ENCODE measurements at places on chromosomes 4 and X. TPM values are rescaled to one million over a fixed set of nuclear protein-coding genes. Genes with fewer than 3 reads are reported as not detected.

- DNase-seq = no peak
Measured at GRCh38 chr4:112589206-112589605, 47.5 kb downstream of the ZGRF1 start.

Gene CCDC110
- total RNA-seq = not detected

Gene GALNTL6
- total RNA-seq = not detected

DNA sequence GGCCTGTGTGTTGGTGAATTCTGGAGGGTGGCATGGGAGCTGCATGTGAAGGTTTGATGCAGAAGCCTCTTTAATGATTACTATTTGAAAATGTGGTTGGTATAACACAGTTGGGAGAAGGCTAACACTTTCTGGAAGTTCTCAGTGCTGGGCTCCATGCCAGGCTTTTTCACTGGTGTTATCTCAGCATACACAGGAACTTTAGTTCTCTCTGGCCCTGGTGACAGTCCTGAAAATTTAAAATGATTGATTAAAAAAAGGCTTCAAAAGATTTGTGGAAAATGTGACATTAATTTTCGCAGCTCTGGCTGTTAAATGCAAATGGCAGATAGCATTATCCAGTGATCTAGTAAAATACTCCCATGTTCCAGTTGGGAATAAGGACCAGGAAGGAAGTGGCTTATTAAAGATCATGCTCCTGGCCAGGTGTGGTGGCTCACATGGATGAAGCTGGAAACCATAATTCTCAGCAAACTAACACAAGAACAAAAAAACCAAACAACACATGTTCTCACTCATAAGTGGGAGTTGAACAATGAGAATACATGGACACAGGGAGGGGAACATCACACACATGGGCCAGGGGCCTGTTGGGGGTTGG lies 36.6 kb downstream of the DIPK2B start:
- DNase-seq = no peak

DNA sequence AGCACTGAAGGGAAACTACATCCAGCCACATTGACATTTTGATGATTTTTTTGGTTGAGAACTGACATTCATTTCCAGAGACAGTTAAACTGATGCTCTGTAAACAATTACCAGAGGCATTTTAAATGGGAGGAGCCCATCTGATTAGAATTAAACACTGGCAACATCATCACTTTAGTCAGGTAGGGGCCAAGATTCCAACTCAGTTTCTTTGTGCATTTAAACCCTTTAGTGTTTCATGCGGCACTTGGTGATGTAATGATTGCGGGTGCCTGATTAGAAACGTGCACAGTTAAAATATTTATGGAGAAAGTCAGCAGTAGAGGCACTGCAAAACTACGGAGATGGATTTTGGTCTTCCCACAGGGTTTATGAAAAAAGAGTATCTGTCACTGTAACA lies 16.1 kb downstream of the TNIP3 start:
- no peak for DNase-seq

- peak; percentile 82 for DNase-seq
Measured at GRCh38 chr4:184506527-184507121, 32.3 kb upstream of the IRF2 start.

DNA sequence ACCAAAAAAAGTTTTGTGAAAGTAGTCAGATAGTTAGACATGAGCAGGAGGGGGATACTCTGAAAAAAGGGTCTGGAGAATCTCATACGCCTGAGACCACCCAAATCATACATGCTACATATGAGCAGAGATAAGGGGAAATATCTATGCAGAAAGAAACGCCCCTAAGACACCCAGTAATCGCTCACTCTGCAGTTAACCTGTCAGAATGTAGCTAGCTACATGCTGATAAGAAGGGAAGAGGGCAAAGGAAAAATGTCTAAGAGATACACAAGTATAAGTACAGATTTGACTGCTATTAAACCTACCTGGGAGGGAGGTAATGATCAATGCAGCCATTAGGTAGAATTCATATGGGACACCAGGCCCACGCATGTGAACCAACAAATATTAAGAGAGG lies 1159.5 kb upstream of the PCDH10 start:
- DNase-seq = no peak

- DNase-seq = no peak
Measured at GRCh38 chr4:150067859-150068258, 10.4 kb upstream of the DCLK2 start.

GRCh38 chr4:82247629-82248028 lies 126.2 kb downstream of the HNRNPD start:
- no peak for DNase-seq

DNA sequence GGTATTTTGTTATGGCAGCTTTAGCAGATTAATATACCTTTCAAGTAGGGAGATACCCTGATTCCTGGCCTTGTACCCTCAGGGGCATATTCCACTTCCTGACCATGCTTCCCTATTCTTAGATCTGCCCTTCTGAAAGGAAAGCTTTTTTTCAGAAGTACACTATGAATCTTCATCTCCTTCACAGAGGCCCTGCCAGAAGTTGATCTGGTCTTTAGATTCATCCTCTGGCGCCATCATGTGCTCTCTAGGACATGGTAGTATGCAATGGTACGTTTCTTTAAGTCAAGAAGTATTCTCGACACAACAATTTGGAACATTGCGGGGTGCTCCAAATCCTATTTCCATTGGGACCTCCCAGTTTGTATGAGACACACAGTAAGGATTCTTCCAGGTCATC lies 39.6 kb upstream of the DIPK2B start:
- DNase-seq = peak; percentile 49

DNA sequence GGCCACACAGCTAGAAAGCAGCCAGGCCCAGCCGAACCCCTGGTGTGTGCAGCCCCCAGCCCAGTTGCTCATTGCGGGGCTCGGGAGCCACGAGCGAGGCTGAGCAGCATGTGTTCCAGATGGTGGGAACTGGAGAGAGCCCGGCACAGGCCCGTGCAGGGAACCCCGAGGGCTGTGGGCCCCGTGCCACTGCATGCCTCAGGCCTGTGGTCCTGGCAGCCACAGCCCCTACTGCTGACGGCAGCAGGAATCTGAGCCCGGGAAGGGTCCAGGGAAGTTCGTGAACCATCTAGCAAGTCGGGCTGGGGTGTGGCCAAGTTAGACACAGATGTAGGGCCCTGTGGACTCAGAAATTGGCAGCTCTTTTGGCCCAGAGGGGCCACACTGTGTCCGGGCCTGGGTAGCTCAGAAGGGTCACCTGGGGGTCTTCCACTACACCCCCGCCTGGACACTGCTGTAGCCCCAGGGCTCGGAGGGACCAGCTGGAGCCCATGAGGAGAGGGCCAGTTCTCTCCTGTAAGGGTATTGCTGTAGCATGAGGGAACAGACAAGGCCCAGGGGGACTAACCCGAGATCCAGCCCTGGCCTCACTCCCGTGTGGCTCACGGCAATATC lies 12.1 kb downstream of the HTRA3 start:
- DNase-seq = no peak

- DNase-seq = no peak
Measured at GRCh38 chrX:154402622-154403127, 4.5 kb downstream of the RPL10 start.

DNA sequence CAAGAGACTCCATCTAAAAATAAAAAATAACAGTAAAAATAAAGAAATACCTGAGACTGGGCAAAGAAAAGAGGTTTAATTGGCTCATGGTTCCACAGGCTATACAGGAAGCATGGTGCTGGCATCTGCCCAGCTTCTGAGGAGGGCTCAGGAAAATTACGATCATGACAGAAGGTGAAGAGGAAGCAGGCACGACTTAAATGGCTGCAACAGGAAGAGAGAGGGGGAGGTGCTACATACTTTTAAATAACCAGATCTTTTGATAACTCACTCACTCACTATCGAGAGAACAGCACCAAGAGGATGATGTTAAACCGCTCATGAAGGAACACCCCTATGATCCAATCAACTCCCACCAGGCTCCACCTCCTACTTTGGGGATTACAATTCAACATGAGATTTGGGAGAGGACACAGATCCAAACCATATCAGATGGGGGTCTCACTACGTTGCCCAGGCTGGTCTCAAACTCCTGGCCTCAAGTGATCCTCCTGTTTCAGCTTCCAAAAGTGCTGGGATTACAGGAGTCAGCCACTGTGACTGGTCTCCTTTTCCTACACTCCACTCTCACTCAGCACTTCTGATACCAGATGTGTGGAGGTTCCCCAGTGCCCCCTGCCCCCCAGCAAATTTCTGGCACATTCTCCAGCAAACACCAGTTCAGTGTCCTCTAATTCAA lies 11.9 kb upstream of the ZNF157 start:
- peak; percentile 55 for DNase-seq

Gene DSPP
- not detected for total RNA-seq

- no peak for DNase-seq
Measured at GRCh38 chr4:108772402-108772801, 9.5 kb upstream of the ETNPPL start.

GRCh38 chrX:124232523-124233201 lies 99.8 kb upstream of the TEX13D start:
- peak; percentile 65 for DNase-seq

Gene HHIP
- total RNA-seq = not detected

DNA sequence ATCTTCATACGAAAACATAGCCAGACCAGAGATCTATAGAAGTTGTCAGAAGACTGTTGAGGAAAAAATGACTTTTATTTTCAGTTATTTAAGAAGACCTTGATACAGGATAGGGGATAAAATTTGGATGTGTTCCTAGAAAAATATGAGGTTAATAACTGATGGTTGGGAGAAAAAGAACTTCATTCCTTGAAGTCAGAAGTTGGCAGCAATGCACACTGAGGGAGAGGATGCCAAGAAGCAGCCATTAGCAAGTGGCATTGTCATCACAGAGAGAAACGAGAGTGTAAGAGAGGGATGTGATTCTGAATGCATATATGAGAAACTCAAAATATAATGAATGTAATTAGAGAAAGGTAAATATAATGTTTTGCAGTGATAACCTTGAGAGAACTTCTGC lies 382.1 kb upstream of the EPHA5 start:
- DNase-seq = no peak

Gene LARP7
- total RNA-seq = 47.6 TPM

Gene TRIML2
- not detected for total RNA-seq

All from activated CD4-positive, alpha-beta T cell treated with anti-CD3 and anti-CD28 coated beads, Interleukin-2, amount 10 ng/mL, durations not matched to agents 24 days and 14 days (primary cell).